ENCODE measurements at places on chromosomes 3 and 15.
A peak's percentile ranks its signal among the peaks of the same experiment; 100 is the strongest.

DNA sequence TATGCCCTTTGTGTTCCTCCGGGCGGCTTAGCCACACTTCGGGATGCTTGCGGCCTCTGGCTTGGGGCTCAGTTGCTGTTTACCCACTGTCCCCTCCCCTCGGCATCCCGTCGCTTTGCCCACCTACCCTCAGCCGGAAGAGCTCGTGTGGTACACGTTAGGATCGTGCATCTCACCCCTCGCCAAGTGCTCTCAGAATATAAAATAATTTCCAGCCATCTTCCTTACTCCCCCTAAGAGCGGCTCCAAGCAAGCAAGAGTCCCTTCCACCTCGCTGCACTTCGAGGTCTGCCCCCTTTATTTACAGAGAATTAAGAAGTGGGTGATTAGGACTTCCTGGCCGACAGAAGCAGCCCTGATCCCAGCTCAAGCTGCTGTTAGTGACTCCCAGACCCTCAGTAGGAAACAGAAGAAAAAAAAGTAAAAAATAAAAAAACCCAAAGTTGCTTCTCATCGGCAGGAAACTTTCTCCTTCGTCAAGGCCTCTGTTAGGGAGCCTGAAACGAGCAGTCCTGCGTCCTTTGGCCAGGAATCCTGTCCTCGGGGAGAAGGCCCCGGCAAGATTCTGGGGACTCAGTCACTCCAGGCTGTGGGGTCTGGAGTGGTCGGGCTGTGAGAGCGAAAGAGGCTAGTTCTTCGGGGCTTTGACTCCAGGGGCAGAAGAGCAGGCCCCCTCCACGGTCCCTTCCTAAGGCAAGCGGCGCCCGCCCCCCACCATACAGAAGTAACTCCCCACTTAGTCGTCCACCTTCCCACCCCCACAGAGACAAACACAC, 3.0 kb downstream of the MEIS2 start:
- no peak for DNase-seq

GRCh38 chr15:70956201-70956995, 63.8 kb downstream of the LRRC49 start:
- DNase-seq: peak; percentile 62

DNA sequence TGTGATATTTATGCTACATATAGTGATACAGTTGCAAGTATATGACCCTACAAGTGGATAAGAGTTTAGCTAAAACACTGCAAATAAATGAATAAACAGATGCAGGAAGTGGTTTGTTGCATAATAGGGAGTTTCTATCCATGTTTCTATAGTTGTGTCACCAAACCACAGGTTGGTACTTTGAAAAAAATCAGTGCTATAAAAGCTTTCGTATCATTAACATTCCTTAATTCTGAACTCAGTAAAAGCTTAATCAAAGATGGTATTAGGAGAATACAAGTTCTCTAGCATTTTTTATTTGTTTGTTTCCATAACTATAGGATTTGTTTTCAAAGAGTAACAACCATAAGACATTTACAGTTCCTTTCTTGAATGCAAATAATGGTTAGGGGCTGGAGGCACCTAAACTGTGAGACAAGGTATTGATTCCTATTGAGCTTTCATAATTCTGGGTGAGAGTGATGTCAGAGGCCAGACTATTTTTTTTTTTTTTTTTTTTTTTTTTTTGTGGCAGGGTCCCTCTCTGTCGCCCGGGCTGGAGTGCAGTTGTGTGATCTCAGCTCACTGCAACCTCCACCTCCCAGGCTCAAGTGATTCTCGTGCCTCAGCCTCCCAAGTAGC, 29.6 kb downstream of the CPOX start:
- DNase-seq: peak; percentile 42

DNA sequence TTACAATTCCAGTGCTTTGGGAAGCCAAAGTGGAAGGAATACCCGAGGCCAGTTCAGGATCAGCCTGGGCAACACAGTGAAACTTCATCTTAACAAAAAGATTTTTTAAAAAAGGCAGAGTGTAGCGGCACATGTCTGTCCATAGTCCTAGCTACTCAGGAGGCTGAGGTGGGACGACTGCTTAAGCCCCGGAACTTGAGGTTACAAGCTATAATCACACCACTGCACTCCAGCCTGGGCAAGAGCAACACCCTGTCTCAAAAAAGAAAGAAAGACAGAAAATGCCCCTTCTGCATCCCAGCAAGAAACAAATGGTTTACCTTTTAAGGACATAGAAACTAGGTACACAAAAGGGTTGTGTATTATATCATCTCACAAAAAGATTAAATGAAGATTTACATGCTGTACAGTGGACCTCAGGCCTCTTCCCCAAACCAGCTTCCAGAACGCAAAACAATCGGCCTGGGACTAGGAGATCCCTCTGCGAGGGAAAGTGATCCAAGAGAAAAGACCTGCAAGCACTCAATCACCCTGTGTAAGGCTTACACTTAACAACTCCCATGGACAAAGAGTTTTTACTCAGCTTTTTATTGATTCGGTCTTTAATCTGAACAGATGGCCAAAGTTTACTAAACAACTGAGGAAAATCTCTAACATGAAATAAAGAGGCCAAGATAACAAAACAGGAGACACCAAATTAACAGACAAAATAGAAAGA, 21.2 kb downstream of the TFDP2 start:
- DNase-seq: no peak

GRCh38 chr15:88331291-88331690, 74.8 kb upstream of the NTRK3 start:
- DNase-seq: peak; percentile 38

DNA sequence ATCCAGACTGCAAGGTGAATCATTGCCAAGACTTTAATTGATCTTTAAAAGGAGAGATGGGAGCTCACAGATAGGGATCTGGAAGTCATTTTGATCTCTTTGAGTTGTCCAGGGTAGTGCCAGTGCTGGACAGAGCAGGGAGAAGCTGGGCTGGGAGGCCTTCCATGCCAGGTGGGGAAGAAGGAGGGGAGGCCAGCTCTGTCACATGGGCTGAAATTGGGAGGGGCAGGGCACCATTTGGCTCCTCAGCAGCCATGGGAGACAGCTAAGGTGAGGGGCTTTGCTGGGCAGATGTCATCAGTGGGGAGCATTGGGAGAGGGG, 23.4 kb downstream of the SMAD6 start:
- DNase-seq: no peak

- peak; percentile 51 for DNase-seq
These were observed 229.5 kb upstream of the ROPN1 start for GRCh38 chr3:124221422-124221821.

DNA sequence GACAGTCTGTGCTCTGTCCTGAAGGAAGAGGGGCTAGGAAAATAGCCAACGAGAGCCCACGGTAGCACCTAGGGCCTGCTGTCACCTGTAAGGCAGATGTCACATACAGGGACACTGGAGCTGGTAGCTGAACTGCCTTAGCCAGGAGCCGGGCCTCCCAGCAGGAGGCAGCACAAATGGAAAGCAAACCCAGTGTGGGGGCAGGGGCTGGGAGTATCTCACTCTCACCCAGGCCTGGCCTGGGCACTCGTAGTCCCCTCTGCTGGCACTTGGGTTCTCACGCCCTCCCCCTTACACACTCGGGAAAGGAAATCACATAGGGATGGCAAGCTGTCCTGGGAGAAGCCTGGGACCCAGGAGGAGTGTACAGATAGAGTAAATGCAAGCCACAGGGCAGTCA, 173.1 kb upstream of the CHRNA7 start:
- no peak for DNase-seq

DNA sequence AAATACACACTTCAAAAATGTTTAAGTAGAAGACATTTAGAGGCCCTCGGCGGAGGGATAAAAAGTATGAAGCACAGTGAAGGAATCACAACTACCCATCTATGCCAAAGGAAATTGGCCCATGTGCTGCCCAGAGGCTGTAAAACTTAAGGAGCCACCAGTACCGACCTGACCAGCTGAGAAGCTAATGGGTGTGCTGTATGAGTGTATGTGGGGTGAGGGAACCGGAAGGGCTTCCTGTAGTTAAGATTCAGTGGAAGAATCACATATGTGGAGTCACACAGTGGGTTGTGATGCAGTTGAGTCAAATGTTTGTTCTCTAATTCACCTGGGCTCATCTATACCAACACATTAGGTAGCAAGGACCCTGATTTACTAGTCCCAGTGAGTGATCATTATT, 516.0 kb upstream of the IL12A start:
- no peak for DNase-seq

- no peak for DNase-seq
These were observed 72.2 kb upstream of the ARNT2 start for GRCh38 chr15:80331886-80332406.

DNA sequence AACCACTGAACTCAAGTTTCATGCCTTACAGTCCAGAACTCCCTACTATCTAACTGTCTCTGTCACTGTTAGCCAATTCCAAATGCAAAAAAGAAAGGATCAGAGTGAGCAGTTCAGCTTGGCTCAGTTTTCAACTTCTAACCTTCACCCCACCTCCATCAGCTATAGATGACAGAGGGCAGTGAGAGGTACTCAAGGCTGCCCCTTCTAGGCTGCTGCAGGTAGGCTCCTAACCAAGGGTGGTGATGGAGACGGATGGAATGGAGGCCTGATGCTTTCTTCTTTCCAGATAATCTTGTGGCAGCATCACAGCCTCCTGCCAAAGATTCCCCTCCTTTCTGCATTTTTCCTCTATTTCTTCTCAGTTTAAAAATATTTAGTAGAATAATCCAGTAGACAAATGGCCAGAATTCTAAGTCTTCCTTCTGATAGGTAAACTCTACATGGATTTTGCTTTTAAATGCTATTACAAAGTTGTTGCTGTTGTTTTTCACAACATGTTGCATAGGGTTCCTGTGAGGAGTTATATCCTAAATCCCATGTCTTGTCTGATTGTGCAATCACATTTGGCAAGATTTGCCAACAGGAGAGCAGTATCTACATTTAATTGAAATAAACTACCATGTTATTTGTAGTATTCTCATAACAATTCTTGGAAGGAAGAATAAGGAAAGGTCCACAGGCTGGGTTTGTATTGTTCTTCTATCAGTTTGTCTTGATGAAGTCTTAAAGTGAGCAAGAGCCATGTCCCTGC, 301.6 kb upstream of the TRIM42 start:
- DNase-seq: no peak

DNA sequence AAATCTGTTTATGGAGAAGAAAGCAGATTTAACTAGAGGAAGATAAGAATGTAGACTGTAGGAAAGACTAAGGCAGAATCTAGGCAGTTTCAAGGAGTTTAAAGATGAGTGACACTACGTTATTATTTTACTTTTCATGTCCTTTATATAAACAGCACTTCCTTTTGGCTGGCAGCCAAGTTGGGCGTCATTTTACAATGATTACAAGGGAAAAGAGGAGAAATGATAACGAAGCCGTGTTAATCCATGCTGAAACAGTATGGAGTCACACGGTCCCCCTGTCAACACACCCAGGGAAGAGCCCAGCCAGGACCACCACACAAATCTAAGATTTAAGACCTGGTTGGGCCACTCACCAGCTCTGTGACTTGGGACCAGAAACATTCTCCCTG, 83.7 kb upstream of the NEO1 start:
- DNase-seq: no peak

DNA sequence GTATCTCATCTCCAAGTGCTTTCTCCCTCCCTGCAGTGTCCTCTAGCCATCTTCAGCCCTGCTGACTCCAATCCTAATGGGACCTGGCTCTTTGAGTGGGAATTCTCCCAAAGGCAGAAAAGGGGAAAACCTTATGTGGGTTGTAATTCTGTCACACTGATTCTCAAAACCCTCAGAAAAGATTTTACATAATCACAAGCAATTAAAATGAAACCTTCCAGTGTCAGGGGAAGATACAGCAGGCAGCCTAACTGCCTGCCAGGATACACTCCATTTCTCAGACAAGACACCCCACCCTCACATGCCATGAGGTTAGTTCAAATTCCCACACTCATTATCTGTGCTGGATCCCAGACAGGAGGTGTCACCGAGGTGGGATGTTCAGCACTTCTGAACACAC, 121.4 kb downstream of the RFTN1 start:
- no peak for DNase-seq

DNA sequence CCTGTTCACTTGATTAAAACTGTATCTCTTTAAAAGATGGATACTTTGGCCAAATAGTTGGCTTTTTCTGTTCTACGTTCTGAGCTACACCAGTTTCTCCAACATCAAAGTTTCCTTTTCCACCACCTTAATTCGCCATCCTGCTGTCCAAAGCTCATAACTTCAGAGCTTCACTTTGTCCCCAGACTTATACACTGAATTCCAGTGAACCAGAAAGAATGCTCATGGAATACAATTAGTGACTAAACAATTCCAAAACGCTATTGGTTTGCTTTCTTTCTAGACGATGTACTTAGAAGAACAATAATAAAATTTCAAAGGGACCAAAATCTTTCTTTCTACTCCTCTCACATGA, 23.2 kb downstream of the GPR15 start:
- no peak for DNase-seq

- no peak for DNase-seq
These were observed 6.1 kb downstream of the NBEAL2 start for GRCh38 chr3:46985588-46985987.

DNA sequence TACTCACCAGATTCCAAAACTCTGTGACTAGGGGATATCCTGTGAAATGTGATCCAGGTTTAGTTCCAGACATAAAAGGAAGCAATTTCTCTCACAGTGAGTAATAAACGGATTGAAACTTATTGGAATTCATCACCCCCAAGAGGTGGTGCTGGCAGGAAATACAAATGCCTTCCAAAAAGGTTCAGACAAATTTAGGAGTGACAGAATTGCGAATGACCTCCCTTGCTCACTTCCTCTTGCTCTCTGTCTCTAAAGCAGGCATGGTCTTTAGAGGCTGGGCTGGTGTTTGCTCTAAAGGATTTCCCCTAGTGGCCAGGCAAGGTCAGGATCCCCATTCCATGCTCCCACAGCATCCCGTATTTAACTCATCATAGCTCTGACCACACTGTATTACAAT, 449.4 kb upstream of the PPP2R3A start:
- peak; percentile 73 for DNase-seq

DNA sequence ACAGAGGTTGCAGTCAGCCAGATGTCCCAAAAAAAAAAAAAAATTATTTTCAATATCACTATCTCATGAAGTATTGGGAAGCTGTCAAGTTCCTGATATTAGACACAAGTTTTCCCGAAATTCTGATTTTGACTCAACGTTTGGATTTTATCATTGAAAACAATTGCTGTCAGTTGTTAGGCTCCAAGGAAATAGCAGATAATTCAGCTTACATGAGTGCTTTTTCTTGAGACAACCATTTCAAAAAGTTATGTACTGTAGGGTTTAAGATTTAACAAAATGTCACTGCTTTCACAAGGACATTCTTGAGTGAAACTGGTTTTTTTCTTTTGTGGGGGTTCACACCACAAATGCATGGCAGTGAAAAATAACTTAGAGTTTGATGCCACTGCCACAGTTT, 9.3 kb upstream of the SETD5 start:
- DNase-seq: no peak

- DNase-seq: peak; percentile 13
These were observed 79.0 kb downstream of the RPLP1 start for GRCh38 chr15:69531665-69532027.

GRCh38 chr3:4776399-4776979, 202.7 kb upstream of the BHLHE40 start:
- DNase-seq: no peak

All from fibroblast of skin of abdomen (primary cell).